Activated CD8-positive, alpha-beta memory T cell treated with anti-CD3 and anti-CD28 coated beads, Interleukin-2, amount 10 ng/mL, durations not matched to agents 7 days and 5 days (primary cell): ENCODE measurements at places on chromosomes 1 and 21. TPM values are rescaled to one million over a fixed set of nuclear protein-coding genes. Genes with fewer than 3 reads are reported as not detected.

Gene S100A14
- total RNA-seq, result not detected

DNA sequence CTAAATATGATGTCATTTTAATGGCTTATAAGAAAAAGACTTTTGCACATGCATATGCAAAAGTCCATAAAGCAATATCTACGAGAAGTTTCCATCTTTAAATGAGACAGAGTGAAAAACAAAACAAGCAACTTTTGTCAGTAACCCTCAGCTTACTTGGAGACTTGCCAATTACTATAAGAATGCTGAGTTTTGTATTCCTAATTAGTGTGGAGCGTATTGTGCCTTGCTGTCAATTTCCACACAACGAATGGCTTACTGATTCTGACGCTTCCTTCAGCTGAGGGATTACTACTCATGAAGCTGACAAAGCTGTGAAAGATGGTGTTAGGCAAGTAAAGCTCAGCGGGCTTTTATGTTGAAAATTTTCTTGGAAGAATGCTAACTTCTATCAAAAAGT is 440.4 kb upstream of the ADAMTS5 start:
- no peak for DNase-seq

DNA sequence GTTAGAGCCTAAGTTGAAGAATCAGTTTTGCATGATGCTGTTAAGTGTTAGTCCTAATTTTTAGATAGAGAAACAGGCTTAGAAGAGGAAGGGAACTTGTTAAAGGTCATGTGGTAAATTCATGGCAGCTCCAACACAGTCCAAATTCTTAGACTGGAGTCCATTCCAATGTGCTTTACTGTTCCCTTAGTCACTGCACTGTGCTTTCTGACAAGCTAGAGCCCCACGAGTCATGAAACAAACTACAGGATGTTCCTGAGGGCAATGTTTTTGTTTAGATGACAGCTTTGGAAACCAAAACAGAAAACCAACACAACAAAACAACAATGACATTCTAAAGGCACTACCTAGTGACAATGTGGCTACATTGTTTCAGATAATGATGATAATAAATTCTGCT is 23.1 kb upstream of the RGS4 start:
- DNase-seq, result no peak

DNA sequence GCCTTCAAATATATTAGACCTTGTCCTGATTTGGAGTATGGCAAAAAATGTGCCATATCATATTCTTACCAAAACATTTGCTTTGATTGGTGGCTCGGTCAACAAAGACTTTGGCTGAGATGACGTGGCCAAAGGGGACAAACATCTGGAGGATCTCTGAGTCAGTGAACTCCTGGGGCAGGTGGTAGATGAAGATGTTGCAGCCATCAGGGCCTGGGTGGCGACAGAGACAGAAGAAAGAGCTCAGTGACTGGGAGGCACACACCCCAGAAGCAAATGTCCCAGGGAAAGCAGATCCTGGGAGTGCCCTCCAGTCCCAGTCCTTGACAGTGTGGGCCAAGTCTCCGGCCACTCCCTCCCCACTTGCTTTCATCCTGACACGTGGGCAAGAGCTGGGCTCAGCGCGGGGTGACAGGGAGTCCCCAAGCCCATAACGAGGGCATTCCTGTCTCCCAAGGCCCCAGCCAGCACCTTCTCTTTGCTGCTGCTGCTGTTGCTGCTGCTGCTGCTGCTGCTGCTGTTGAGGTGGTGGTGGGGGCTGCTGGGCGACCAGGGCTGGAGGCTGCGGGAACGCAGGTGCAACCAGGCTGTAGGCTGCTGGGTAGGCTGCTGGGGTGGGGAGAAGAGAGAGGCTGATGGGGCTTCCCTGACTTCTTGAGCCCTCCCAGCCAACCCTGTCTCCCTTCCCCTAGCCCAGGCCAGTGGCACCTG is 10.7 kb downstream of the CELF3 start:
- no peak for DNase-seq

DNA sequence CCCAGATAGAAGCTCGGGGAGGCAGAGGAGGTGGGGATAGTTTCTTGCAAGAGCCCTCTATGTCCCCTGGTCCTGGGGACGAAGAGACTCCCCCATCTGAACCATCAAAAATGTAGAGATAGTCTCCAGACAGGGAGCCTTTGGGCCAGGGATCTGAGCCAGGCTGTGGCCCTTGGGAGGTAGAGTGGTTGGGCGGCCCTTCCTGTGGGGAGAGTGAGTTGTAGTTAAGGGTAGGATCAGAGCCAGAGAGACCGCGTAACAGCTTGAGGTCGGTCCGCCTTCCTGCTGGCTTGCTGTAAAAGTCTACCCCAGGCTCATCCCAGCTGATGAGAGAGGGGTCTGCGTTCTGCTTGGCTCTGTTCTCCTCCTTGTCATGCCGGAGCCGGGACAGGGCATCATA is 25.3 kb downstream of the PIK3C2B start:
- no peak for DNase-seq

GRCh38 chr1:57046462-57046861 is 80.6 kb upstream of the C8B start:
- DNase-seq, result no peak

- no peak for DNase-seq
These were observed 14.1 kb downstream of the CR1L start for GRCh38 chr1:207658904-207659485.
